ENCODE measurements at places on chromosomes 1 and 21. TPM values are rescaled to one million over a fixed set of nuclear protein-coding genes. Genes with fewer than 3 reads are reported as not detected.

Gene NUDC
- 102 TPM for total RNA-seq

Gene AIM2
- not detected for total RNA-seq

Gene SH2D5
- total RNA-seq: 2.4 TPM

Gene CELA3B
- total RNA-seq: not detected

DNA sequence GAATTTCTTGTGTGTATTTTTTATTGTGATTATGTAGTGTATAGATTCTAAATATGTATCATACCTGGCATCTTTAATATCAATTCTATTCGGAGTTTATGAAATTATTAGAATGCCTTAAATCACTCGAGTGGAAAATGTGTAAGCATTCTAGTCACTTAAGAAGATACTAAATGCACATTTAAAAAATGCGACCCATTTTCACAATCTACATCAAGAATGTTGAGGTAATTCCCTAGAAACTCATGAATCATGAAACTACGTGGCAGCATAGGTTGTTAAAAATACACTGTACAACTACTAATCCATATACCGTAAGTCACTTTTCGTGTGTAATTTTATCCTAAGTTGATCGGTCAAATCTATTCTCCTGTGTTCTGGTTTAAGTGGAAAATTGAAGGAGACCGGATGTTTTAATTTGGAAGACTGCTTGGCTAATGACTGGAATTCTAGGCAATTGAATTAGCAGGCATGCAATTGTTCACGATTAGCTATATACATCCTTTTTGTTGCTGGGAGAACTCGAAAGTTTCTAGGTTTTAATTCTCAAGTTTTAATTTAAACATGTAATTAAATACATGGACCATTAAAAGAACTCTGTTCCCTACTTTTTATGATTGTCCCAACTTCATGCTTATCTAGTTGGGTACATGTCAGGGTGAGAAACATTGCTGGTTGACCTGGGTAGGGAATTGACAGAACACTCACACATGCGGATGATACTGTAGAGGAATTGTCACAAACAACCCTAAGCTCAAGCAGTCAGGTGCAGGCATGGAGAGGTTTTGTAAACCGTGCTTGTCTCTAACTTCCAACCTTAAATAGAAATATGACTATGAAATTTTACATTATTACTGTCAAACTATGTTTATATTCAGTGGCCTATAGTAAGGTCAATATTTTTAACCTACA, 6.6 kb downstream of the ZBTB18 start:
- DNase-seq: no peak

DNA sequence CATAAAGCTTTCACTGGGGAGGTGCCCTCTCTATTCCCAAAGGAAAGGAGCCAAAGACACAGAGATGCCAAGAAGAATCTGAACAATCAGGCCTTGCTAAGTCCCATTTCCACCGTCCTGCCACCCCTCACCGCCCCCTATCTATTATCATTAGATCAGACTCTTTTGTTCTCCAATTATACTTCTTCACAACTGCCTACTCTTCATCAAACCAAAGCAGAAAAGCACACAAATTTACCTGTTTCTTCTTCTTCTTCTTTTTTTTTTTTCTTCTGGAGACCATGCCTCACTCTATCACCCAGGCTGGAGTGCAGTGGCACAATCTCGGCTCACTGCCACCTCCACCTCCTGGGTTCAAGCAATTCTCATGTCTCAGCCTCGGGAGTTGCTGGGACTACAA, 43.1 kb upstream of the ARHGEF10L start:
- no peak for DNase-seq

DNA sequence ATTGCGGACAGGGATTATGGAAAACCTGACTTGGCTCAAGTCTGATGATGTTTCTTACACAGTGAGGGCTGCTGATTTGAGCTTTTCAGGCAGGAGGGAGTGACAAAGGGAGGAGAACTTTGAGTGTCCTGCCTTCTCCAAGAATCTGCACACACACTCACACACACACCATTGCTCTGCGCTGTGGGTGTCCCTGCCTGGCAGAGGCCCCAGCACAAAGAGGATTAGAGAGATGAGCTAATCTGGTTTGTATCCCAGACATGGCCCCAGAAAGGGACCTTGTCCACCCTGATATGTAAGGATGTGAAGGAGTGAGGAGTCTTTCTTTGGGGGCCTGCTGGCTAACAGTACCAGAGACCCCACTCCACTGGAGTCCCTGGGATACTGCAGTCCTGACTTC, 5.9 kb upstream of the WNT2B start:
- no peak for DNase-seq

GRCh38 chr1:178093951-178094738, at the start of gene RASAL2:
Gene RASAL2 (plus strand): TSS chr1:178094104. CDS start chr1:178094493, 389 bp downstream.
- peak; percentile 70 for DNase-seq

- no peak for DNase-seq
Observed at GRCh38 chr1:232404981-232405731, 224.8 kb downstream of the SIPA1L2 start.

All from endothelial cell of umbilical vein (primary cell).